ENCODE measurements at places on chromosomes 7 and 10.

DNA sequence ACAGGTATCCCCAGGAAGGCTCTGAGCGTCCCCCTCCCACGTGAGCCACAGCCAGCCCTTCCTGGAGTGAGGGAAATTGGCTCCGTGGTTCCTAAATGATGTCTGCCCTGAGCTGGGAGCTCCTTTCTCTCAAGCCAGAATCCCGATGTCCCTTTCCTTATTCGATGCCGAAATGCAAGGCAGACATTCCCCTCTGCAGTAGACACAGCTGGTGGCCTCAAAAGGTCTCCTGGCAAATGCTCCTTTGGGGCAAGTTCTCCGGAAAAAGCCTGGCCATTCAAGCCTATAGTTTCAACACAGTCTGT lies 98.9 kb downstream of the HIP1 start:
- DNase-seq = no peak

DNA sequence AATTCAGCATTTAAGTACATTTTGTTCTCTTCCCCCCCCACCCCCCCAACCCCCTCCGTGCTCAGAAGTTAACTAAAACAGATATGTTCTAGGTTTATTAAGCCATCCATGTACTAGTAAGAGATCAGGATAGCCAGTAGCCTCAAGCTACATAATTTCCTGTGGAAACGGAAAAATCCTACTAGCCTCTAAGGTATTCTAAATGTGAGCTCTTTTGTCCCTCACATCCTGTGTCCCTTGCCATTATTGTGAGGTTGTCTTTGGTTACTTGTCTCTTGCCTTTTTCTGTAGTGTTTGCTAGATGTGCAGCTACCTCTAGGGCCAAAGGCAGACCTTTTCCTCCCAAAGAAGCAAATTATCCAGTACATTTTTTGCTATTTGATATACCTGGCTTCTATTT lies 92.1 kb downstream of the BTRC start:
- no peak for DNase-seq

DNA sequence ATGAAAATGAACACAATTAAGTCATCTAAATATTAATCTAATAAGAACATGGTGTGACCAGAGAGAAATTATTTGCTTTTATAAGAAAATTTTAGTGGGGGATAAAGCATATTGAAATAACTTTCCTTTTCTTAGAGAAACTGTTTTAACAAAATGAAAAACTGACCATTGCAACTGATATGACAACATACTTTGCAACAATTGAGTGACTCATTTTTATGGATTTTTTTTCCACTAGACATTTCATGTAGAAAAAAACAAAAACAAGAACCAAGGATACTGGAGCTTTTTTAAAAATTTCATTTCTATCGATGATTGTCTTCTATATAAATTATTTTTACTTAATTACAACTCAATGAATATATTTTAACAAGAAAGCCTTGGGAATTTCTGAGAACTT lies 90.0 kb downstream of the C1GALT1 start:
- no peak for DNase-seq

GRCh38 chr10:104300736-104301292 lies 31.8 kb downstream of the GSTO2 start:
- DNase-seq = no peak

- DNase-seq = no peak
Measured at GRCh38 chr10:10294881-10295529, 722.7 kb upstream of the CELF2 start.

- no peak for DNase-seq
Measured at GRCh38 chr7:112665709-112666108, 124.5 kb downstream of the TMEM168 start.

DNA sequence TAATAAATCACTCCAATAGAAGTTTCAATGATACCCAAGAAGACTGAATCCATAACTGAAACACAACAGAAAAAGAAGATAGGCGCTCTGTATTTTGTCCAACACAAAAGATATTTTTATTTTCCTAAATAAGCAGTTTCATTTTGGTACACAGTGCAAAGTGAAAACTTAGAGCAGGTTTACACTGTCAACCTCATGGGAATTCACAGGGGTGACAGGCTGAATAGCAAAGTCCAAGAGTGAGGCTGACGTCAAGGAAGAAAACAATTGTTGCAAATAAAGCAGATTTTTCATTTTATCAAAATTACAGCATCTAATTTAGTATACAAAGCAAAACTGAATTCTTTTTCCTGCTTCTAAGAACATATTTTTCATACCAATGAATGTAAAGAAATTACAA lies 28.6 kb downstream of the NAMPT start:
- DNase-seq = no peak

GRCh38 chr7:311131-311680 lies 21.2 kb downstream of the FOXL3 start:
- DNase-seq = no peak

DNA sequence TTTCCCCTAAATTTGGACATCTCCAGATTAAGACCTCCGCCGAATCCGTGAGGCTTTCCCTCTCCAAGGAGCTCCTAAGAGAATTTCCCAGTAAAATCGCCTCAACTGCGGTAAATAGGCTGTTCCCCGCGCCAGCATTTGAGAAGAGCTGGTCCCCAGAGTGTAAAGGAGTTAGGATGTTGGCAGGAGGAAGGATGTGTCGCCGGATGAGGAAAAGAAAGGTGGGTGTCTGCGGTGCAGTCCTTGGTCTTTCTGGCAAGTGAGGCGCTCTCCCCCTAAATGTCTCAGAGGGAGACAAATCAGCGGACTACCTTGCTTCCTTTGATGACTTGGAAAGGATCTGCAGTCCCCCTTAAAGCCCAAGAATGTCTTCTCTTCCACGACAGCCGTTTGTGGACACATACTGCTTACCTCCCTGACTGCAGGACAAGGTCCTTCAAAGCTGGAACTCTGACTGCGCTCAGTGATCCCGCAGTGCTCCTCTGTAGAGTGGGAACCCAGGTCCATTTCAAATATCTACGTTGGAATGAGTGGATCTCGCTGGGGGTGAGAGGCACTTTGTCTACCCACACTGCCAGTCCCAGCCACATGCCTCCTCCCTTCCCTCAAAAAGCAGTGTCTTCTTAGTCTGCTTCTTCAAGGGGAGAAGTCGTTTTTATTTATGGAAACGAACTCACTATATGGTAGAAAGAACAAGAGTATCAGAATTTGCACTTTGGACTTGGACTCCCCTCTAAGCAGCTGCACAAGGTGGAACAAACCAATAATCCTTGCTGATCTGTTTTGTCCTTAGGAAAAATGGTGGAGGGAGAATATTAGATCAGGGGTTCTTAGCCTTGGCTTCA lies 1.1 kb upstream of the DLG5 start:
- DNase-seq = no peak

GRCh38 chr7:30470771-30471170 lies 7.8 kb downstream of the NOD1 start:
- DNase-seq = no peak

GRCh38 chr10:70561070-70561469 lies 41.5 kb downstream of the PRF1 start:
- no peak for DNase-seq

GRCh38 chr10:63522277-63522687 lies 1.1 kb downstream of the REEP3 start:
- no peak for DNase-seq

DNA sequence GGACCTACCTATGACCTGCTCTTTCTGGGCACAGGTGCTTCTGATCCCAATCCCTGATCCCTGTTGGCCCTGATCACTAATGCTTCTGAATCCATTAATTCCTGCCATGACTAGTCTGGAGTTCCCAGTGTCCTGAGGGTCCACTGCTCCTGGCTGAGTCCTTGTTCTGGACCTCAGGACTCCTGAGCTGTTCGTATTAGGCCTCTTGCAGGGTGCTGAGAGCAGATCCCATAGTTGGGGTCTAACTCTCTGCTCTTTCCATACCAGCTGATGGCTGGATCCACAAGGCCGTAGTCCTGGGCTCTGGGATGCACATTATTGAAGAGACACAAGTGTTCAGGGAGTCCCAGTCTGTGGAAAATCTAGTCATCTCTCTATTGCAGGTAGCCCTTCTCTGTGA lies 7.0 kb downstream of the MRPL43 start:
- DNase-seq = no peak

- no peak for DNase-seq
Measured at GRCh38 chr7:16494955-16495719, 29.6 kb upstream of the SOSTDC1 start.

DNA sequence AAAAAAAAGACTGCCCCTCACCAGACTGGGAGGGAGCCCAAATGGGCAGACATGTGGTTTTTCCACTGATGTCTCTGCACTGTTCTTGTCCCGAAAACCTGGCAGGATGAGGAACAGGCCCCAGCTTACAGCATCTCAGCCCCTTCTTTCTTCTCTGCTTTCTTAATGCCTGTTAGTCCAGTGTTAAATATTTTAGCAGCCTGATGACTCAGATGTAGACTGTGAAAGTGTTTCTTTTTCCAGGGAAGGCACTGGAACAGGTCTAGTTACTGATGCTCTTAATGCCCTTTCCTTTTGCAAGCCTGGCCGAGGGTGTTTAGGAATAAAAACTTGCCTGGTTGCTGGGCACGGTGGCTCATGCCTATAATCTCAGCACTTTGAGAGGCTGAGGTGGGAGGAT lies 107.7 kb downstream of the TACC2 start:
- no peak for DNase-seq

GRCh38 chr7:107563081-107563774 lies 492 bp downstream of the COG5 start:
- no peak for DNase-seq

DNA sequence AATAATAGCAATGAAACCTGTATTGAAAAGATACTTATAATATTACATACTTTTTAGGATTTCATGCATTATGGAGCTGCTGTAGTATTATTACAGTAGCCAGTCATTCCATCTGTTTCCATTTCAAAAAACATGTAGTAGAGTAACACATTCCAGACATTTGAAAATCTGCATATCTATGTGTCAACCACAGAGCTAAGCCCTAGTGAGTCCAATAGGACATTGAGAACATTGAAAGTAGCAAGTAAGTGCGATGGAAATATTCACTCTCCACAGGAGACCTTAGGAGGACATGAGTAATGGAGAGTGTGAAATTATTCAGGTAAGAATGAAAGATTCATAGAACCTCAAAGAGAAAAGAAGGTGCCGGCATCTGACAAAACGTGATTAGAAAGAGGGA lies 15.3 kb downstream of the NSMCE4A start:
- no peak for DNase-seq

- DNase-seq = no peak
Measured at GRCh38 chr10:33669904-33670303, 335.4 kb upstream of the NRP1 start.

- DNase-seq = no peak
Measured at GRCh38 chr10:118955531-118955930, 74.0 kb upstream of the NANOS1 start.

- DNase-seq = no peak
Measured at GRCh38 chr7:129245533-129245932, 20.7 kb downstream of the AHCYL2 start.

DNA sequence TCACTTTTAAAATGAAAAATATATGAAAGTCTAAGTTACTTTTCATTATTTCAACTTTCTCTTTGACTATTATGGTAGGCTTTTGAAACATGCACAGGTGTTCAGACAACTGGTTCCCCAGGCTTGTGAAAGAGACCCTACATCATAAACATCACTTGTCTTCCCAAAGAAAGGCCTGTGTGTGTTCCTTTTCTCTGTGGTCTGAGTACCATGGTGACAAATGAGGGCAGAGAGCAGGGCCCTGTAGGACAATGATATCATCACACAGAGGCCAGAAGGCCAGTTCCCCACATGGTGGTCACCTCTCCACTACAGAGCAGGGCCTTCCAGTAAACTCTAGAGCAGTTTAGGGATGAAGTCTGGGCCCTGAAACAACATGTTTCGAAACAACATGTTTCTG lies 288.8 kb downstream of the USP6NL start:
- DNase-seq = no peak

DNA sequence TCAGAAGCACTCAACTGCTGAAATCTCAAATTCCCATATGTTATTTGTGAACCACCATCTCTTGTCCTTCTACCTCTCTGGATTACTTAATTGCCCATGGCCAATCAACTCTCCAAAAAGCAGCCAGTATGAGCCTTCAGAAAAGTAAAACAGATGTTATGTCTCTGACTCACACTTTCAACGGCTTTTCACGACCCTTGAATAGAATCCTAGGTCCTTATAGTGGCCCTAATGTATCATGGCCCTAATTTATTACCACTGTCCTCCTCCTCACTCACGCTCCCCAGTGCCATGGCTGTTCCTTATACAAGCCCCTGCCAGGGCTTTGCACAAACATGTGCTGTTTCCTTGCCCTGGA lies 20.0 kb downstream of the ZNF438 start:
- DNase-seq = no peak

DNA sequence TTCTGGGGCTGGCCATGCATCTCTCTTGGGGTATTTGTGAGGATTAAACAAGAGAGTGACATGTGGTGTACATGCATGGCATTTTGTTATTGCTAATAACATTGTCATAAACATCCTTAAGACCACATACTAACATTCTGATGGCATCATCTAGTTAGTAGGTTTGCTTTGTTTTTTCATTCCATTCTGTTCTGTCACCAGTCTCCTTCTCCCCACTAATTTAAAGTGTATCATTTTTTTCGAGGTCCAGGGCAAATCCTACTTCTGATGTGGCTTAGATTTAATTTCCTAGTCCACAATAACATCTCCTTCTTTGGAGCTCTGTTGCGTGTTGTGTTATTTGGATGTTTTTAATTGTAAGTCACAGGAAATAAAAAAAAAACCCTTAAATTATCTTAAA lies 248.1 kb downstream of the LRMDA start:
- no peak for DNase-seq

DNA sequence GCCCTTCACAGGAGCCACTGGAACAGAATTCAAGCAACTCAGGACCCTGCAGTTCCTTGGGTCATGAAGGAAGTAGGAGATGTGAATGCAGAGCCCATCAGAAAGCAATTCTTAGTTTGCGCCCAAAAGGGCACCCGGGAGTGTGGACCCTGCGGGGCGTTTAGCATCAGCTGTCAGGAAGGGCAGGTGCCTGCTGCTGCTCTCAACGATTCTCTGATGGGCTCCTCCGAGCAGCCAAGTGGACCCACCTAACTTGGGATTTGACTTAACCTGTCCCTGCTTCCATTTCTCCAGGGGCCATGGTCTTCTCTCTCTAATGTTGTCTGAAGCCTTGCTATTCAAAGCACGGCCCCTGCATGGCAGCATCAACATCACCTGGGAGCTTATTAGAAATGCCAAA lies 17.1 kb downstream of the CPA5 start:
- DNase-seq = no peak

GRCh38 chr7:114519240-114519639 lies 104.6 kb downstream of the FOXP2 start:
- DNase-seq = no peak

DNA sequence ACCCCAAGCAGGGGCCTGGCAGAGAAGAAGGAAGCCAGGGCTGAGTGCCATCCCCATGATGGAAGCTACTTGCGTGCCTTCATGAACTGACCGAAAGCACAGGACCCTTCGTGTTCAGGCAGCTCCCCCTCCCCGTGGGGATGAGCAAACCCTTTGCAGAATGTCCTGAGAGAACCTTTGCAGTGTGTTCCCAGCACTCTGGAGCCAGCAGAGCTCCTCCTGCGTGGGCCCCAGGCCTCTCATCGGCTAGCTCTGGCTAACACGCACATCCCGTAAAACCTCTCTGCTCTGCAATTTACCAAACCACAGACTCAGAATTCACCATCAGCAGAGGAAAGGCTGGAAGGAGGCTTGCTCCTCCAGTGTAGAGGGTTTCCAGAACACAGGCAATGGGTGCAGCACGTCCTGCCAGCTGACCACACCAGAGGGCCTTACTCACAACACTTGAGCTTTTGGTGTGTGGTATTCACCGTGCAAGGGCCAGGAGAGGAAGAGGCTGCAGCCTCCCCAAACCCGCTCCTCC lies 3.1 kb downstream of the SH3PXD2A start:
- no peak for DNase-seq
